ENCODE measurements at places on chromosomes 11 and 22.
A peak's percentile ranks its signal among the peaks of the same experiment; 100 is the strongest.

DNA sequence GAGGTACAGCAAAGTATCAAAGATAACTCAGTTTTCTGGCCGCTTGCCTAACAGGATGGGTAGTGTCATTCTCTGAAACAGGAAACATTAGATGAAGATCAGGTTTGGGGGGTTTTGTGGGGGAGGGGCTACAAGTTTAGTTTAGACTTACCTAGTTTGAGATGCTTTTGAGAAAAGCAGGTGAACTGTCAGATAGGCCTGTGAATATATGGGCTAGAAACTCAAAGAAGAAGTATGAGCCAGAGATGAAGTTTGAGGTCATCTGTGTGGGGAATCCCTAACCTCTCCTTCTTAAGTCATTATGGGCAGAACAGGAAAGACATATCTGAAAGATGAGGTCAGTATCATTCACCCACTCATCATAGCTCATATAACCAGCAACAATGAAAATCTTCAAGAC lies 11.9 kb downstream of the HOATZ start:
- no peak for DNase-seq

DNA sequence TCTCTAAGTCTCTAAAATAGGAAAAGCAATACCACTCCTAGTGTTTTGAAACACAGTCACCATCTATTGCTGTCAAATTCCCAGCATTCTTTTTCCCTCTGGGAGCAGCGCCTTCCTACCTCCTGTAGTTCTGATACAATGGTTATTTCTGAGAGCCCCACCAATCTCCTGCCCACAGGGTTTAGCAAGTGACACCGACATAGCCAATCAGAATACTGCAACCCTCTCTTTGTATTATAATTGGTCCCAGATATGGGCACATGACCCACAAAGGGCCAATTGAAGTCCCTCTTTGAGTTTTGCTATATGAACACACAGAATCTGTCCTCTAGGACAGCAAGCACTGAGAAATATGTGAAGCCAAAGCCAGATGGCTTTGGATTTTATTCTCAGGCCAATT lies 16.9 kb upstream of the ARHGAP42 start:
- peak; percentile 39 for DNase-seq

DNA sequence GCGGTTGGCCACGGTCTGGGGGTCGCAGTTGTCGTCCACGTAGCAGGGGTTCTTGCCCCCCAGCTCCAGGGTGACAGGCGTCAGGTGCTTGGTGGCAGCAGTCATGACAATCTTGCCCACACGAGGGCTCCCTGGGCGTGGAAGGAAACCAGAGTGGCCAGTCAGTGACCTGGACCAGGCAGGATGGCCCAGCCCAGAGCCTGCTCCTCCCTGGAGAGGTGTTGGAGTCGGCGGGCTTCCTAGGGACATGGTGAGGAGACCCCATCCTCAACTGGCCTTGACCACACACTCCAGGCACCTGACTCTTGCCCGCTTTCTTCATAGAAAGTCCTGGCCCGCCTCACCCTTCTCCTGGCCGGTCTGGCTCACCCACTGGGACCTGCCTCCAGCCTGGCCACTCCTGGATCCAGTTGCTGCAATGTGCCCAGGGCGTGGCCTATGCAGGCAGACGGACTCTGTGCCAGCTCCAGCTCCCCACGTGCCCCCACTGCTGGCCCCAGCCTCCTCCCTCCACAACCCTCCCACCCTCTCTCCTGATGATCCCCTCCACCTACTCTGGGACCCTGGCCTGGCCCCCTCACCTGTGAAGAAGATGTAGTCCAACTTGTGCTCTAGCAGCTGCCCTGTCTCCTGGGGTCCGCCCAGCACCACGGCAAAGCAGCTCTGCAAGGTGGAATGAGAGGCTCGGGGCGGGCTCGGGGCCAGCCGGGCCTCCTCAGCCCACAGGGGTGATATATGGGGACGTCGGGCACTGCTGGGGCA lies 8.7 kb downstream of the ALDH3B2 start:
- peak; percentile 67 for DNase-seq

DNA sequence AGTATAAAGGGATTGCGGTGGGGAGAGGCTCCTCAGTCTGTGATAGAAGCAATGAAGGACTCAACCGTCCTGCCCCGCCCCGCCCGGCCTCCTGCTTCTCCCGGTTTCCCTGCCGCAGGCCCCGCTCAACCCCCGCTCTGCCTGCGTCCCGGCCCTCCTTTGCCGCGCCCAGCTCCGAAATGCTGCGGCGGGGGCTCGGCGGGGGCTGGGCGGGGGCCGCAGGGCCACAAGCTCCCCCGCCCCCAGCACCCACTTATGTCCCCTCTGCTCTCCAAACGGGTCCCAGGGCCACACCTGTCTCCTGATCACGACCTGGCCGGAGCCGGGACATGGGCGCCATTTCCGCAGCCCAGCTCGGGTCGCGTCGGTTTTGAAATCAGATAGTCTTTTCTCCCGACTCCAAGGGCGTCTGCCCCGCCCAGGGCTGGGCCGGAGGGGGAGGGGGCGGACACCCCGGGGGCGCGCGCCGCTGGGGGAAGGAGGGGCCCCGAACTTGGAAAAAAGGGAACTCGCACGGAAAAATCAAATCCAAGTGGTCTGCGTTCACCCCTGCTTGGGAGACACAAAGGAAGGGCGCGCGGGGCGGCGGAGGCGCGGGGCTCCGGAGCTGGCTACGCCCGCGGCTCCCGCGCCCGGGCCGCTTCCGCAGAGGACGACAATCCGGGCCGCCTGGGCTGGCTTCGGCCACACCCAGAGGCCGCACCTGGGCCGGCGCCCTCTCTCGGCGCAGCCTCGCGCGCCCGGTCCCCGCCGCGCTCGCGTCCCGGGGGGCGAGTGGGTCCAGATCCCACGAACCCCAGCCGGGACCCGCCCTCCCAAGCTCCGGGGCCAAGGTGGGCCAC lies 70.6 kb upstream of the EP300 start:
- DNase-seq = peak; percentile 76

DNA sequence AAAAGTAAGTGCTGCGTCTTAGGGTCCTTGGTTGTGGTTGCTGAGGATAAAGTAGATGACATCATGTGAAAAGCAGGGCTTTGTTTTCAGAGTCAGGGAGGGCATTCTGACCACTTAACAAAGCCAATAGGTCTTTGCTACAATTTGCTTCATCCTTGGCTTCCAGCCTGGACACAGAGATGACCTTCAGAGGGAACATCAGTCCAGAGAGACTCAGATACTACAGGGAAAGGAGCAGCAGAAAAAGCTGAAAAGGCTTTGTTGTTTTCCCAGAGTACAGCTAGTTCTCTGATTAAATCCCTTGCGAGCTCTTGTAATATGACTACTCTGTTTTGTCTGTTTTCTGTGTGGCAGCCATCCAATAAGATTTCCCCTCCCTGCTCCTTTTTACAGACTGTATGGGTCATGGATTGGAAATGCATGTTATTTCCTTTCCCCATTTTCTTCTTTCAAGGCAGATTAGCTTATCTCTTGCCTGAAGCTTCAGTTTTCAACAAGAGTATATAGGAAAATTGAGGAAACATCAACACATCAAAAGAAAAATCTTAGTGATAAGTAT lies 31.9 kb downstream of the ATG13 start:
- DNase-seq = no peak

DNA sequence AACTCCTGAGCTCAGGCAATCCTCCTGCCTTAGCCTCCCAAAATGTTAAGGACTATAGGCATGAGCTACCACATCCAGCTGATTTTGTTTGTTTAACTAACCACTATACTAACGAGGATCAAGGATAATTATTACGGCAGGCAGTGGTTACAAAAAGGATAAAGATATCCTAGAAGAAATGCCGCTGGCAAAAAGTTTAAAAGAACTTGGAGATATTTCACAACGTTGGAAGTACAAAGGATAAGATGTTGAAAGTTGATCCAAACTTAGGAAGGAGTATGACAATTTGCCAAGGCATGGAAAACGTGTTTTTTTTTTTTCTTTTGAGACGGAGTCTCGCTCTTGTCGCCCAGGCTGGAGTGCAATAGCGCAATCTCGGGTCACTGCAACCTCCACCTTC lies 13.4 kb downstream of the AP5B1 start:
- DNase-seq = no peak

GRCh38 chr11:112229746-112230433 lies 3.7 kb downstream of the PTS start:
- DNase-seq = no peak

DNA sequence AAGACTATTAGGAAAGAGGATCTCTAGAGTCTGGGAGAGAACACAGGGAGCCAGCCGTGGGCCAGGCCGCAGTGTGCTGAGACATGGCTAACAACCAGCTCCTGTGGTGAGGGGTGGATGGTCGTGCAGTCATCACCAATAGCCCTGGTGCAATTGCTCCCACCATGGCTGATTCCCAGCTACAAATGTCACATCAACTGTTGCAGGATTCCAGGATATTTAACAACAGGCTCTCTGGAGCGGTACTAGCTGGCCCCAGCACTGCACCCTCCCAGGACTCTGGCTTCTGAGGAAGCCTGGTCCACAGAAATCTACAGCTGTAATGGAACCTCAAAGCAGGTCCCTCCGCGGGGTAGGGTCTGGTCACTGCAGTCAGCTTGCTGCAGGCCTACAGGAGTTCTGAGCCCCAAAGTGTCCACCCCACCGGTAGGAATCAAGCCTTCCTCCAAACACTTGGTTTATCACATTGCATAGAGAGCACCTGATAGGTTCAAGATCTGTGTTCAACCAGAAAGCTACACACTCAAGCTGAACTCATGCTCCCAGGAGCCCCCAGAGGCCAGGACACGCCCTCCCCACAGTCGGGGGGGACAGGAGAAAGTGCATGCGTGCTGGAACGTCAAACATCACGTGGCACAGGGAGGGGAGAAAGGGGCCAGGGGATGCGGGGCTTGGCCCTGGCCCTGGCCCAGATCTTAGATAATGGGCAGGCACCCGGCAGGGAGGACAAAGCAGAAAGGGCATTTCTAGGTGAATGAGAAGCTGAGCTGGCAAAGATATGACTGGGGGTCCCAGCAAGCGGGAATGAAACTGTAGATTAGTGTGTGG lies 609.0 kb downstream of the TBC1D22A start:
- DNase-seq = no peak

DNA sequence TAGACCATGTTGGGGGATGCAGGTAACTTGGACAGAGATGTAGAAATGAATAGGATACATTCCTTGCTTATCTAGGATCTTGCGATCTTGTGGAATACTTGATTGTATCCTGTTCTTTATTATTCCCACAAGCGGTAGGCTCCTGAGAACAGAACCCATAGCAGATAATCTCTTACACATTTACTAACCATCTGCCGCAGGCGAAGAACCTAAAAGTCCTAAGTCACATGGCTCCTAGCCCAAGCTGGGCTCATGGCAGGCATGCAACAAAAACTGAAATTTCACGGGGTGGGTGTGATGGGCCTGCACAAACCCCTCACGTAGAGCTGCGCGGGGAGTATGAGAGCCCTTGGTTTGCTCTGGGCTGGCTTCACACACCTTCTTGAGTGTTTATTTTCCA lies 177.4 kb upstream of the NECTIN1 start:
- DNase-seq = no peak

GRCh38 chr11:28108958-28109357 lies 770 bp downstream of the METTL15 start:
- DNase-seq = no peak

DNA sequence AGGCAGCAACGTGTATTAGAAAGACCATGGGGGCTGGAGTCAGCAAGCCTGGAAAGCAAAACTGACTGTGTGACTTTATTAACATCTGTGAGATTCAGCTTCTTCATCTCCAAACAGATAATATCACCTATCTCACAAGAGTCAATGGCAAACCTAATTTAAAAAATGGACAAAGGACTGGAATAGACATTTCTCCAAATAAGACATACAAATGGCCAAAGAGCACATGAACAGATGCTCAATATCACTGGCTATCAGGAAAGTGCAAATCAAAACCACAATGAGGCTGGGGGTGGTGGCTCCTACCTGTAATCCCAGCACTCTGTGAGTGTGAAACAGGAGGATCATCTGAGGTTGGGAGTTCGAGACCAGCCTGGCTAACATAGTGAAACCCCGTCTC lies 69.6 kb downstream of the CLPB start:
- no peak for DNase-seq

GRCh38 chr22:19174106-19175025 lies 4.2 kb downstream of the SLC25A1 start:
- no peak for DNase-seq

- peak; percentile 6 for DNase-seq
These were observed 62.4 kb downstream of the CRYBB2 start for GRCh38 chr22:25281675-25282345.
